GM23338 (cell line): ENCODE measurements at places on chromosomes 11 and 22. TPM values are rescaled to one million over a fixed set of nuclear protein-coding genes. Genes with fewer than 3 reads are reported as not detected.

Gene ANO1
- 3.4 and 3.9 TPM in 2 replicates for total RNA-seq

Gene SMPD1
- total RNA-seq = 0.70 and 0.76 TPM in 2 replicates

Gene FOLH1
- total RNA-seq = 0.27 and 1.5 TPM in 2 replicates

Gene KRTAP5-6
- not detected in 2 replicates for total RNA-seq

Gene MRGPRF
- total RNA-seq = 9.0 and 10.8 TPM in 2 replicates

Gene RFPL3
- not detected in 2 replicates for total RNA-seq

- no peak for DNase-seq
These were observed 64.0 kb downstream of the CWC15 start for GRCh38 chr11:94909371-94909820.

DNA sequence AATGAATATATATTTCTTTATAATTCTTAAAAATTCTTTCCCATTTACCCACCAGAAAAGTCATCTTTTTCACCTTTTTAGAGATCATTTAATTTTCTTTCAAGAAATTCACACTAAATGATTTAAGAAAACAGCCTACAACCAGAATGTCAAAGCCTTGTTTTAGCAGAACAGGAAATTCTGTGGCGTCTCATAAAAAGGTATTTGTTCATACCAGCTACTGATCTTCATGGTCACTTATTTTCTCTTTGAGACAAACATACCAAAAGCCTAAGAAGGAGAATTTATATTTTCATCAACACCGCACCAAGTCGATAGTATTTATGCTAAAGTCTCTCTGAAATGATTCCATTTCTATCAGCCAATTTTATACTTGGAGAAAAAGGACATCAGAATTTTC lies 105.3 kb downstream of the ETS1 start:
- no peak for DNase-seq

- DNase-seq = no peak
These were observed 72.2 kb downstream of the PDHX start for GRCh38 chr11:34988294-34989255.

DNA sequence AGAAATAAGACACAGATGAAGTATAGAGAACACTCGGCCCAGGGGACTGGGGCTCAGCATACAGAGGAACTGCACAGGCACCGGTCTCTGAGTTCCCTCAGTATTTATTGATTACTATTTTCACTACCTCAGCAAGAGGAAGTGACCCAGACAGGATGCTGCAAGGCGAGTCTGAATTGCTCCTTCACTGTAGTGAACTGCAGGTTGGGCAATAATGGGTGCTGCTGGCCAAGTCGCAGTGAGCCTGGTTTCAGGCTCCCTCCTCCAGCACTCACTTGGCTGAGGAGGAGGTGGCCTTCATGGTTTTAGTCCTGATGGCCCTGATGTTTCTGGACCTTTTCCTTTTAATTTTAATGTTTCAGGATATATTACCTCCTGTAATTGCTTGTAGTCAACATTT lies 10.4 kb downstream of the OR52K2 start:
- DNase-seq = no peak

- no peak for DNase-seq
These were observed 1.3 kb downstream of the ACTN3 start for GRCh38 chr11:66548041-66548440.

GRCh38 chr11:118274186-118274585 lies 10.1 kb upstream of the MPZL2 start:
- no peak for DNase-seq

DNA sequence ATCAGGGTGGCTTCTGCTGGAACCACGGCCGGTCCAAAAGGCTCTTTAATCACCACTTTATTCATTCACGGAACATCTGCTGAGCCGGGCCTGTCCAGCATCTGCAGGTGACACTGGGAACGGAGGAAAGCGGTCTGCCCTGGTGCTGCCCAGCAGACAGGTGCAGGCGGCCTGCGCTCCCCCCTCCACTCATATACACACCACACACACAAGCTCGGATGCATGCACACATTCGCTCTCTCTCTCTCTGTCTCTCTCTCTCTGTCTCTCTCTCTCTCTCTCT lies 736.9 kb downstream of the BRD1 start:
- no peak for DNase-seq

DNA sequence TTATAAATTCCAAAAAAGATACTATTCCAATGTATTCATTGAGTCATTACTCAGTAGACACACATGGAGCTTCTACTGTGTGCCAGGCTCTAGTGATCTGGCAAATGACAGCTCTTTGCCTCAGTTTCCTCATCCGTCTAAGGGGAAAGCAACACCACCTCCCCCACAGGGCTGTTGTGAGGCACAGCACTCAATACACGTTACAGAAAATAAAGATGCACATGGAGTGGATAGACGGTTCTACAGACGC lies 6.5 kb upstream of the MALAT1 start:
- DNase-seq = no peak

DNA sequence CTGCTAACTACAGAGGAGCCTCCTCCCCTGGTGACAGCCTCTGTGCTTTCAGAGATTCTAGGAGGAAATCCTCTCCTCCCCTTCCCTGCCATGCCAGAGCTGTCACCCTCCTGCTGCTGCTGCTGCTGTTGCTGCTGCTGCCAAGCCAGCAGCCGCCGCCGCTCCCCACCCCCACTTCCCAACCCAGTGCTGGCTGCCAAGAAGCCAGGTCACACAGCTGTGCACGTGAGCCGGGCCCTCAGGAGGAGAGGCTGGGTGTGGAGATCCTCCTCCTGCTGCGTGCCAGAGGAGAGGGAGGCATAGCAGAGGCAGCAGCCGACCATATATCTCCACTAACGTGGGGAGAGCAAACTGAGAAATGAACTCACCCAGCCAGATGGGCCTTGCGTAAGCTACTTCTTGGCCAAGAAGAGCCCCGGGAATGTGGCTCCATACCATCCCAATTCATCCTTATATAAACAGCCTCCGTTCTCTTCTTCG lies 12.4 kb downstream of the CRY2 start:
- DNase-seq = peak; percentile 41

GRCh38 chr22:24763872-24764485 lies 10.5 kb downstream of the PIWIL3 start:
- DNase-seq = peak; percentile 39

- DNase-seq = no peak
These were observed 32.5 kb upstream of the RTL6 start for GRCh38 chr22:44530569-44530968.

- DNase-seq = peak; percentile 57
These were observed 496 bp upstream of the TRAF6 start for GRCh38 chr11:36510594-36510942.

GRCh38 chr11:114134870-114135269 lies 75.4 kb downstream of the ZBTB16 start:
- DNase-seq = no peak
